Activated naive CD4-positive, alpha-beta T cell treated with anti-CD3 and anti-CD28 coated beads for 36 hours (primary cell): ENCODE measurements at places on chromosomes 2 and 18. TPM values are rescaled to one million over a fixed set of nuclear protein-coding genes. Genes with fewer than 3 reads are reported as not detected.

SLC9A4 gene
- 0.10 TPM for total RNA-seq

GAD1 gene
- total RNA-seq = 0.86 TPM

RAPGEF4 gene
- total RNA-seq = 0.35 TPM

PROKR1 gene
- total RNA-seq = not detected

ZAP70 gene
- total RNA-seq = 167 TPM

UGT1A5 gene
- not detected for total RNA-seq

TDRD15 gene
- not detected for total RNA-seq

CAPN14 gene
- total RNA-seq = 1.1 TPM

RAB11FIP5 gene
- 7.3 TPM for total RNA-seq

ASIC4 gene
- not detected for total RNA-seq

SFT2D3 gene
- total RNA-seq = 3.1 TPM
